ENCODE measurements at places on chromosomes 2 and 18.

GRCh38 chr2:234462218-234462992 lies 34.5 kb downstream of the ARL4C start:
- DNase-seq: no peak

- no peak for DNase-seq
These were observed 41.4 kb downstream of the PRKD3 start for GRCh38 chr2:37283207-37283606.

DNA sequence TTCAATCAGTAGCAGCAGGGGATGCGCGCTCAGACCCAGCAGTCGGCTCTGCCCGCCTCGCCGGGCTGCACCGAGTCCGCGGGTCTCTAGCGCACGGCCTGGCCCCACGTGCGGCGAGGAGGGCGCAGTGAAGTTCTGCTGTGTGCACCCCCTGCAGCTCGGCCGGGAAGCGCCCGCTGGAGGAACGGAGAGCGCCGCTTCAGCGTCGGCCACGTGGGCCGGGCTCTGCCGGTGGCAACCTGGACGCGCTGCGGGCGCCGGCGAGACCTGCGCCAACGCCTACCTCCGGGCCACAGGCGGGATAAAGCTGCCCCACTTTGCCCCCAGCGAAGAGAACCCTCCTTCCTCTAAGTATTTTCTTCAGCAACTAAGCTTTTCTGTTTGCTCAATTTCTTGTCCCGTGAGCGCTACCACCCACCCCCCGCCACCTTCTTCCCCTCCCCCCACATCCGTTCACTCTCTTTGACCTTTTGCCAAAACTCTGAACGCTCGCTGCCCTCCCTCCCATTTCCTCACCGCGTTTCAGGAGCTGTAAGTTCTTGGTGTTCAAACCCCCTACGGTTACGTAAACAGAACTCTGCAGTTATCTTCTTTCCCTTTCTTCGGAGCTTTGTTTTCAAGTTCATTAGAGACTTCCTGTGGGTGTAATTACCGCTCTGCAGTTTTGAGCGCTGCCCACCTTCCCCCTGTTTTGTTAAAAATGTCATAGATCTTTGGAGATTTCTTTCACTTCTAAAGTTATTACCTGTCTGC lies 42.6 kb upstream of the EDAR start:
- no peak for DNase-seq

DNA sequence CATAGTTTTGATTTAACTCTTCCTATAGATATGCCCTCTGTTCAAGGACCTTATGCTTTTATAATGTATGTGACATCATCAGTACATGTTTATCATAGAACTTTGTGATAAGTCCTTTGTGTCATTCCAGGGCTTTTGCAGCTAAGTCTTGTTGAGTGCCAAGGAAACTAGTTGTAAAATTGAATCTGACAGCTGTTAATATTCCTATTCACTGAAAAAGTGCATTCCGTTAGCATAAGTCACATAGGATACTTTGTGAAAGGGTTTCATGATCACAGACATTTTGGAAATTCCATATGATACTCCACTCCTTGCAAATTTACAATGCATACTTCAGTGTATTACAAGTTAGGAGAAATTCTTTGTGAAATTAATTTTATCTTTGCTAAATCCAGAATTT lies 503.4 kb downstream of the CCDC85A start:
- no peak for DNase-seq

GRCh38 chr2:48717846-48718245 lies 37.7 kb downstream of the LHCGR start:
- no peak for DNase-seq

DNA sequence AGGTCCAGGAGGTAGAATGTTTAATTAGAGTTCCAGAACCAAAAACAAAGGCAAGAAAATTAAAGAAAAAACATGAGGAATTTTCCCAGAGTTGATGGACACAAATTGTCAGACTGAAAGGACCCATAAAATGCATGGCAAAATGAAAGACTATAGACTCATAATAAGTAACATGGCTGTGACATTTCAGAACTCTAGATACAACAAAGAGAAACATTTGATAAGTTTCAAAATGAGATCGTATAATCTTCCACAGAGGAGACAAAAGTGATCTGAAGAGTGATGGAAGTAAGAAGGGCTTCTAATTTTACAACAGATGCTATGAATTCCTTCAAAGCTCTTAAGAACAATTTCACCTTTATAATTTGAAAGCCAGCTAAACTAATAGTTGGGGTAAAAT lies 20.4 kb downstream of the ORC4 start:
- no peak for DNase-seq

GRCh38 chr2:19358242-19359020 lies at the start of gene OSR1:
Gene OSR1 (minus strand): TSS chr2:19358623. CDS start chr2:19353805, 4,818 bp downstream.
- no peak for DNase-seq

DNA sequence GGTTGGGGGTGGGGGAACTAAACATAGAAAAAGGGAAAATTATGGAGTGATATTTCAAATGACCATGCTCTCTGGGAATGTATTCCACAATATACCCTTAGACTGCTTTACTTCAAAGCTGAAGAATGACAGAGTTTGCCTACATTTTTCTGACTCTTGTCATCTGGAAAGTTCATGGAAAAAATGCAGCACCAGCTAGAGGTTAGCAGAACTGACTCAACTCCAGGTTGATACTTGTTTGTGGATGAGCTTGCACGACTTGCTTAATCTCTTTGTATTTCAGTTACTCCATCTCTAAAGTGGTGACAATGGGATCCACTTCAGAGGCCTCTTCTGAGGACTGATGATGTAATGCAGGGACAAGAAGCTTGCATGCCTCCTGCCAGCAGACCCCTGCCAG lies 824.0 kb upstream of the ID2 start:
- no peak for DNase-seq

GRCh38 chr2:33791625-33792024 lies 192.5 kb upstream of the FAM98A start:
- DNase-seq: no peak

DNA sequence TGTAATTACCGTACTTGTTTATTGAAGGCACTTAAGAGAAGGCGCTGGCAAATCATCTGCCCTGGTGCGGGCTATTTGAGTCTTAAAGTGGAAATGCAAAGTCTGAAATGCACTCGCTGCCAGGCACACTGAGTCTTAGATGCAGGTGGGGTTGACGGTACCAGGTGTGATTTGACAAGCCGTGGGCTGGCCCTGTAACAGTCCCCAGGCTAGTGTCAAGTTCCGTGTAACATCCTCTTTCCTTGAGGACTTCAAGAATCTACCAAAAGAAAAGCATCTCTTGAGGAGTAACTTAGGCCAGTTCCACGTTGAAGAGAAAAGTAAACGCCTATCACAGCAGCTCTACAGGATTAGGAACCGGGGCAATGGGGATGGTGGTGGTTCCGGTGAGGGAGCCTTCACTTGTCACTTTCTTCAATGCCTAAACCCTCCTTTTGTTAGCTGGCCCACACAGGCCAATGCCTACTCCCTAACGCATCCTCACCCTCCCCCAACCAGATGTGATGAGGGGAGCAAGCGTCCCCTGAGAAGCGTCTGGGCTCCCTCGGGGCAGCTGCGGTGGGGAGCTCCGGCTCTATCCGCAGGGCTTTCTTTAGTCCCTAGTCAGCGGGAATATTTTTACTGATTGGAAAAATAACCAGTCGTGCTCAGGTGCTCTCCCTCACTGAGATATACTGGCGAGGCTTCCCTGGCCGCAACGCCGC lies 1.5 kb upstream of the UGP2 start:
- DNase-seq: no peak

DNA sequence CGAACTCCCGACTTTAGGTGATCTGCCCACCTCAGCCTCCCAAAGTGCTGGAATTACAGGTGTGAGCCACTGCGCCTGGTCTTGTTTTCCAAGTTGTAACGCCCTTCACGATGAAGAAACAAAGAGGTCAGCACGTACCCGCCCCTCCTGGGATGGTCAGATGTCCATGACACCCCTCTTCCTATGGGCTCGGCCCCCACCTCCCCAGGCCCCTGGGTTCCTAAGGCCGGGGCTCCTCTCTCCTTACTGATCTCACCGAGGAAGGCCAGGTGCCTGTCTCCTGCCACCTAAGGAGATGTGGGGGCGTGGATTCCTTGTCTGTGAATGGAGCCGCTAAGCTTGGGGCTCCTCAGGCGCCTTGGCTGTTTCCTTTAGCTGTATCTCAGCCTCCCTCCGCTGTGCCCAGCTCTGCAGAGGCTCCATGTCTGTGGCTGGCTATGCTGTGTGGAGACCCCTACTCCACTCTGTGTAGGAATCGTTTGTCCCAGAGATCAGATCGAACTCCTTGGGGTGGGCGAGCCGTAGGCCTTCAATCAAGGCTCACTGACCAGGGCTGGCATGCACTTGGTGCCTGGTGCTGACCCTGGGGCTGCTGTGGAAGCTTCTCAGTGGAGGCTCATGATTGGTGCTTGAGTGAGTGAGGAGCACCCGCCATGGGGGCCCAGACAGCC lies 8.8 kb downstream of the COLEC11 start:
- DNase-seq: no peak

DNA sequence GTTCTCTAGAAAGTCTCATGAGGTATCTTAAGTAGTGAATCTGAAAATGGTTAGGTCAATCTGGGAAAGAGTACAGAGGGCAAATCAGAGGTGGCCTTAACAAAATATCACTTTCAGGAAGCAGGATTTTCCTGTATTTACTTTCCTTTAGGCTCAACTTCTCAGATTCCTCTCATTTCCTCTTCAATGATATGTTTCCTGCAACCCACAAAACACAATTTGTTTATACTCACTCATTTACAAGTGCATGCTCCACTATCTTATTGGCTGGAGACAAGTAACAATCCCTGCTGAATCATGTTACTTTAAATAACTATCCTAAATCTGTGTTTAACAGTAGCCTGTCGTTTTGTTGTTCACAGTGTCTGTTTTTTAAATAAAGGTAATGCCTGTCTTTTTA lies 228.1 kb downstream of the DSC3 start:
- no peak for DNase-seq

- no peak for DNase-seq
These were observed 367.1 kb downstream of the ZEB2 start for GRCh38 chr2:144152817-144153271.

- DNase-seq: no peak
These were observed 332.4 kb downstream of the IRS1 start for GRCh38 chr2:226467221-226467620.

DNA sequence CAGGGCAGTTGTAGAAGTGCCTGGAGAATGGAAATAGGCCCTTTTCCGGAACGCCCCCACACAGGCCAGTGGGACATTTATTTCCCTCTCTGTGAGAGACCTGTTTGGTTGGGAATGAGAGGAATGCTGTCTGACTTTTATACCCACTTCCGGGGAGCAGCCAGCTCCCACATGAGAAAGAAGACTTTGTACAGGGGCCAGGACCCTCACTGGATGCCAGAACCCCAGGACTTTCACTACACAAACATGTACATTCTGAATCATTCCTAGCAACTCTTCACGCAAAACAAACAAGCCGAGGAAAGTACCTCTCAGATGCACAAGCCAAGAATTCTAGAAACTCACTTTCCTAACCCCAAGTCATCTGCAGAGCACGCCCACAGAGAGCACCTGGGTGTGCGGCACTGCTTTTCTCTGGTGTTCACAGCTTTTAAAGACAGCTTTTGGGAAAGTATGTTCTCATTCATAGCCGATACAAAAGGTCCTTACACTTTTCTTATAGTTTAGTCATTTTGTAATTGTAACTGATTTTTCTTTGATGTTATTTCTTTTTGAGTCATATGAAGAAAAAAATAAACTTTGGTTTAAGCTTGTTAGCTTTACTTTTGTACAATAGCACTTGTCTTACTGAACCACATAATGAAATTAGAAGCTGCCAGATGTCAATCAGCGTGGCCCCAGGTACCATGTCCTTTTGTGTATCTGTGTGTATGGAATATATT lies 856.1 kb upstream of the ID2 start:
- DNase-seq: no peak

GRCh38 chr2:233021771-233022170 lies 8.7 kb upstream of the NGEF start:
- no peak for DNase-seq

DNA sequence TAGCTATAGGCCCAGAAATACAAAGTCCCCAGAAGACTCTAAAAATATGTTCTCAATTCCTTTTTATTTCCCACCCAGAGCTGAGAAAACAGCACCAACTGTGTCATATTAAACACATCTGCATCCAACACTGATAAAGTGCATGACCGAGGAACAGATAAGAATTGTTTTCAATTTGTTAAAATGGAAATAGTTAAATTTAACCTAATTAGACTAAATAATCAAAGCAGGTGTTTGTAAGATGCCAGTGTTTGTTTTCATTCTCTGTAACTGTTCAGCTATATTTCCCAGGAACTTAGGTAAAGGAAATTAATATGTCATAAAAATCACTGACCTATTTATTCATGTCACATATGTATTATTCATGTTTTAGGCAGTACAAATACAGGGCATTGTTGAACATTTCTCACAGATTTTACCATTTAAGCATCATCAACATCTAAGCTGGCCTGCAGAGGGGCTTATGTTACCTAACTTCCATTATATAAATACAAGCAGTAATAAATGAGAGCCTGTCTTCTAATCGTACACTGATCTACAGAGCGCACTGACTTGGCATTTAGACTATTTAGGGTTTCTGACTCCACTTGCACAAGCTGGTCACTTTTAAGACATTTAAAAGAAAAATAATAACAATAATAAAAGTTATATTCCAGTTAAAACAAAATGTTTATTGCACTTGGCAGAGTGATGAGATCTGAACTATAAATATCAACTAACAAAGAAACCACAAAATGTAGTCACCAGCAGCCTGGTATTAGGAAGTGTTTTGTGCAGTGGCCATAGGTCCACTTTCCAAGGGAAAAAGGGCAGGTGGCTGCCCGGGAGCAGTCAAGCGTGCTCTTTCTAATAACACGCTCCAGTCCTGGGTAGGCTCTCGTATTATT lies 86.6 kb upstream of the ZFP36L2 start:
- no peak for DNase-seq

- no peak for DNase-seq
These were observed 150.4 kb upstream of the ITGA4 start for GRCh38 chr2:181306785-181307184.

DNA sequence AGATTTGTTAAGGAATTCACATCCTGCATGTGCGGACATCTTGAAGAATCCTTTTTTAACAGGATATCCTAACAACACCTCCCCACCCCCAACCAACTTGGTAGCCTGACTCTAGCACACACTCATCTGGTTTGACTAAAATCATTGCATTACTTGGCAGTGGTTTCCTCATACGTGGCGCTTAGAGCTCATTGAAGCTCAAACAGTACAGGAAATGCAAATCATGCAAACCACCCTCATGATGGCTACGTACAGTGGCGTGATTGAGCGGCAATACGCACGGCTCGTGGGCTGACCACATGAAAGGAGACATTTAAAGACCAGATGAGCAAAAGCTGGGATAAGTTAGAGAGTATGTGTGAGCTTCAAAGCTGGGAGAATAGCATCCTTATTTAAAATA lies 336.2 kb downstream of the ZEB2 start:
- DNase-seq: no peak

DNA sequence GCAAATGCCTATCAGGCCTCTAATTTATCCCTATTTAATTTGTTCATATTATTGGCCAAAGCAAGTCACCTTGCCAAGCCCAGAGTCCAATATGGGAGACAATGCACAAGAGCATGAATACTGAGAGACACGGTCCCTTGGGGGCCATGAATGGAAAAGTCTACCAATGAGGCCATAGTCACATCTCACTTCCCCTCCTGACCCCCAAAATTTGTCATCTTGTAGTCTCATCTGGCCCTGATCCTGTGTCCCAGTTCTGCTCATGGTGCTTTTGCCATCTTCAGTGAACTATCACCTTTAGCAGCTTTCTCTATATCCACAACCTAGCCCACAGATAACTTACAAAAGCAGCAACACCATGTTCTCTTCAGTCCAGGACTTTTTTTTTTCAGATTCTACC lies 302.7 kb upstream of the MGAT5 start:
- DNase-seq: no peak

- DNase-seq: no peak
These were observed 58.2 kb downstream of the KIAA1328 start for GRCh38 chr18:36887114-36887513.

- DNase-seq: no peak
These were observed 812.1 kb downstream of the CPS1 start for GRCh38 chr2:211368467-211368866.
